ENCODE measurements at places on chromosomes 4 and X.

GRCh38 chr4:10998846-10999245 lies 314.3 kb upstream of the CLNK start:
- no peak for DNase-seq

DNA sequence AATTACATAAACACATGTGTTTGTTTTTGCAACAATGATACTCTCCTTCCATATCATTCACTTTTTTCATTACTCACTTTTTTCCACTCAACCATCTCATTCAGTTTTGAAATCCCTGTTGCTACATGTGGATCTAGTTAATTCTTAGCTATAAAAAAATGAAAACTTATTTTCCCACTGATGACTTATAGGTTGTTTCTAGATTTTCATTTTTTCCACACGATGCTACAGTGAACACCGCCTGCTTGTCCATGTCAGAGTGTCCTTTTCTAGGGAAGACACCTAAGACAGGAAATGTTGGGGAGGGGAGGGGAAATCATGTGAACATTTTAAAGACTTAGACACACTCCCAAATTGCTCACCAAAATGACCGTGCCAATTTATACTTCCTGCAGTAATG lies 70.2 kb downstream of the SUPT20HL2 start:
- no peak for DNase-seq

GRCh38 chr4:79578606-79579005 lies 170.6 kb upstream of the GK2 start:
- DNase-seq: no peak

- DNase-seq: no peak
These were observed 15.7 kb downstream of the HELT start for GRCh38 chr4:185033950-185034349.

DNA sequence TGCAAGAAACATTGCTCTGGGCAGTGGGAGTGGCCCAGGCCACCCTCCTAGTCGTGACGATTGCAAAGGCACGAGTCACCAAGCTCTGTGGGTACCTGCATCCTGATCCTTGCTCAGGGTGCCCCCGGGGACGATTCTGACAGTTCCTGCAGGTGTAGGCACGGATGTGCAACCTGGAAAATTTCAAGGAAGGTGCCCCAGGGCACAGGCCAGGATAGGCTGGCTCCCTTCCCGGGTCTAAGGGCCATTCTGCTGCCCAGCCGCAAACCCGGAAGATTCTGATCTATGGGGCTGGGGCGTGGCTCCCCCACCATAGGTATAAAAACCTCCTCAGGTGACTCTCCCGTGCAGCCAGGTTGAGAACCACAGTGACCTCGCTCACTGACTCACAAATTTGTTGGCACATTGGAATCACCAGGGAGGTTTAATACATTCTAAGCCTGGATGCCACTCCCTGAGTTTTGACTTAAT lies 228.5 kb downstream of the PTTG2 start:
- no peak for DNase-seq

GRCh38 chrX:24528605-24529004 lies 63.5 kb downstream of the PDK3 start:
- DNase-seq: no peak

- DNase-seq: no peak
These were observed 917 bp downstream of the PCDH18 start for GRCh38 chr4:137531168-137531985.

GRCh38 chrX:3501833-3502535 lies 155.5 kb upstream of the MXRA5 start:
- DNase-seq: no peak

DNA sequence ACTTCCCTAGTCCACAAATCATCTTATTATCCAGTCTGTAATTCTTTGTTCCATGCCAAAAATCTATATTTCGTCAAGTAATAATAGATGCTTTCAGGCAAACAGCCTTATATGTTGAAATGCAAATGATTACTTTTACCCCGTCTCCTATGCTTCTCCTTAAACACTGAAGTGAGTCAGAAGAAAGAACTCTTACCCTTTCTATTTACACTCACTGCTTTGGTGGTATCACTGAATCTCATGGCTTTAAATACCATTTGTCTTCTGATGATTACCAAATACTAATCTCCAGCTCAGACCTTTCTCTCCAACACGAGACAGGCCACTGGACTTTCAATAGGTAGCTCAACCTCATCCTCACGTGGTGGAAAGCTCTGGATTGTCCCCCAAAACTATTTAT lies 558.1 kb downstream of the IL1RAPL1 start:
- DNase-seq: no peak

DNA sequence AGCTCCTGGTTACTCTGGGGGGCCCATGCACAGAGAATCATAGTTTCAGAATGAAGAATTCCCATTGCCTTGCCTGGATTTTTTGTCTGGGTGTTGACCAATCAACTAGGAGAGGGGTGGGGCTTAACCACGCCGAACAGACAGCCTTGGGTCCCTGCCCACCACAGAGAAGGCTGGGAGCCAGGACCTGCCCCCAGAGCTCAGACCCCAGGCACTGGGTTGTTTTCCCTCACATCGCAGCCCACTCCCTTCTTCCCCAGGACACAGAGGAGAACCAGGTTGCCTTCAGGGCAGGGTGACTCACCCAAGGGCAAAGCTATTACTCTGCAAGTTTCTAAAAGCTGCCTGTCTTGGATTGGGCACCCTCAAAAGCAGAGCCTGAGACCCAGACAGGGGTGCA lies 23.3 kb upstream of the CRMP1 start:
- DNase-seq: no peak

GRCh38 chr4:1830642-1831228 lies 25.2 kb downstream of the LETM1 start:
- DNase-seq: no peak

DNA sequence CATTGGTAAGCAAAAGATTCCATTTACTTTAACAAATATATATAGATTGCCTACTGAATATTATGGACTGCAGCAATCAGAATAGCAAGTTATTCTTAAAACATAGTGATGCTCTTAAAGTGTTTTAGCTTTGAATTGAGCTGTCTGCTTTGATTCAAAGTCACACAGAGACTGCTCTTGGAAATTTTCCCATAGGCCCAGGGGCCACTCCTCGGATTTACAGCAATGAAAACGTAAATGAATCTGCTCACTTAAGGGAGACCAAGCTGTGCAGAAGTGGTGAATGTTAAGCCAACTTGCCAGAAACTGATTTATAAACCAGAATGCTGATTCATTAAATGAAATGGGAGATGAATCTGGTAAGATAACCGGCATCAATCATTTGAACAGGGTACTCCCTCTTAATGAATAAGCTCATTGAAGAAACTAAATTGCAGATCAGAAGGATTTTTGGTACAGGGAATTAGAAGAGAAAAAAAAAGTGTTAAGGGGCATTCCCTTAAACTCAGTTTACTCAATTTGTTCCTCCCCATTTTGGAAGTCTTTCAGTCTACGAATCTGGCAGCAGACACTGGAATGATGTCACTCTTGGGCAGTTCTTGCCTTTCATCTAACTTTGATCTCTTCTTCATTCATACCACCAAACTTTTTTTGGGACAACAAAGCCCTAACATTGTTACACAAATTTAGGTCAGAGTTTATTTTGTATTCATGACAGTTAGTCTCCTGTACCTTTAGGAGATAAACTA lies 363.3 kb upstream of the MAGEB2 start:
- no peak for DNase-seq

GRCh38 chr4:107243141-107243781 lies 207.1 kb upstream of the DKK2 start:
- DNase-seq: no peak

DNA sequence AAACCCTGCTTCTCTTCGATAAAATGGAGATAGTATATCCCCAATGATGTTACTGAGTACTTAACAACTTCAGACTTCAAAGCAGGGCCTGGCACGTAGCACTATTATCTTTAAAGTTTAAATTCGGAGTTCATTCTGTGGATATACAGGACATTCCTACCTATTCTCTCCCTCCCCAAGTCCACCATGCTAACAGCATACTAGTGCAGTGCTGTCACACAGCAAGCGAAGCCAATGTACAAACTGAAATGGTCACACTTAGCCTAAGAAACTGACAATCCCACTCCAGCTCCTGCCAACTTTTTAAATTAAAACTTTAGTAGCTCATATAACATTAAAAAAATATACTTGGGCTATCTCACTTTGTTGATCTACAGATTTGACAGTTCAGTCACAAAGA lies 1.2 kb upstream of the DNAJB14 start:
- DNase-seq: no peak

DNA sequence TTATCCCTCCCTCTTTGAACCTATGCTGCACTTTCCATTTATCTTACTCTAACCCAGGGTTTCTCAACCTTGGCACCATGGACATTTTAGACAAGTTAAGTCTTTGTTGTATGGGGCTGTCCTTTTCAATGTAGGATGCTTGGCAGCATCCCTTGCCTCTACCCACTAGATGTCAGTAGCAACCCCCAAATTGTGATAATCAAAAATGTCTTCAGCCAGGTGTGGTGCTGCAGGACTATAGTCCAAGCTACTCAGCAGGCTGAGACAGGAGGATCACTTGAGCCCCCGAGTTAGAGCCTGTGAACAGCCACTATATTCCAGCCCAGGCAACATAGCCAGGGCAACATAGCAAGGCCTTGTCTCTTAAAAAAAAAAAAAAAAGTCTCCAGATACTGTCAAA lies 7.0 kb downstream of the LRCH2 start:
- DNase-seq: no peak

DNA sequence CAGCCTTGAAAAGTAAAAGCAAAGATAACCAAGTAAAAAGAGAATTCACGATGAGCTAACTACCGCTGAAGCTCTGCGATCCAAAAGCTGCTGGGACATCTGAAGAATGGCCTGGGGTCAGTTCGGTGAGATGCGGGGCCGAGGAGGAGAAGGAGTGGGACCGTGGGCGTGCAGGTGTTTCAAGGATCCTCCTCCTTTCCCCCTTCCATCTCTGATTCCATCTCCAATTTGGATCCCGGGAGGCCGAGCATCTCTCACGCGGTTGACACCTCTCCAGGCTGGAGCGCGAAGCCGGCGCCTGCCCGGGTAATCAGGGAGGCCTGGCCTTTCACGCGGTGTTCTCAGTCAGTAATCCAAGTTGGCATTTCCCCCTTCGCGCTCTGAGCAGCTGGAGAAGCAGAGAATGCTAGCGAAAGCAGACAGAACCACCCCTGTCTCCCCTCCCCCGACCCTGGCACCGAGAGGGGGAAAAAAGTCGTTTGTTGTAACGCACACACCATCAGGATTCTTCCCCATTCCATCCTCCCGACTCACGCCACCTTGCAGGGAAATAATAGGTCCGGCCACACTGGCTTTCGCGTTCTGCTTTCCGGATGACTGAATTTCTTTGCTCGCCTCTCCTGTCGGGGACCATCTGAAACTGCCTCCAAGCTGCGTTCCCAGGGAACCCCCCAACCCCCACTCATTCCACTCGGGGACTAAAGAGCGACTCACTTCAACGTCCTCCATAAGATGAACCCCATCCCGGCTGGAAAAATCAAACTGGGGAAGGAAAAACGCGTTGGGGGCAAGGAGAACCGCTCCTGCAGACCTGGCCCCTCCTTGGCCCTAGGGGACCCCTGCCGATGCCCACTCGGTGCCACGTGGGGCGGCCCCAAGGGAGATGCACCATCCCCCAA lies 6.5 kb downstream of the NEUROG2 start:
- DNase-seq: no peak
